ENCODE measurements at places on chromosomes 1 and 21.

- DNase-seq: peak; percentile 62
Observed at GRCh38 chr1:7313081-7313546, 458.0 kb upstream of the VAMP3 start.

DNA sequence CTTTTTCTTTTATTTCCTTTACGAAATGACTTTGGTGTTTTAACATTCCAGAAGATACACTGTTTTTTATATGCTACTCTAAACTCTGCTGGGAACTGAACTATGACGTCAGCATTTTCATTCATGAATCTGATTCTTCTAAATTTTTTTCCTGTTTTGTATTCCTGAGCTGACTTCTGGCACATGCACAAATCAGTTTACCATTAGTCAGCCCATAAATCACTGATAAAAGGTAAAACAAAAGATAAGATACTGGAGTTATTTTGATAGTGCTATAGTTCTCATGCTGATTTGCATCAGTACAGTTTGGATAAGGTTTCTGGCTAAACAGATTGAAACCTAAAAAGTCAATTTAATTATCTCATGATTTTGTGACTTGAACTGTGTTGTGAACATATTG, 10.4 kb downstream of the CAMTA1 start:
- no peak for DNase-seq

- DNase-seq: peak; percentile 48
Observed at GRCh38 chr1:17725084-17725719, 29.9 kb upstream of the ACTL8 start.

- no peak for DNase-seq
Observed at GRCh38 chr21:15793550-15794235, 63.9 kb downstream of the USP25 start.

Measured in NCI-H526 (cell line).